K562 (cell line): ENCODE measurements at places on chromosomes 13 and 19. TPM values are rescaled to one million over a fixed set of nuclear protein-coding genes. Genes with fewer than 3 reads are reported as not detected.

FFAR1 gene
- not detected in 2 replicates for total RNA-seq

IFNL3 gene
- total RNA-seq = not detected in 2 replicates

ETV2 gene
- 2.9 and 3.7 TPM in 2 replicates for total RNA-seq

KLK15 gene
- total RNA-seq = not detected in 2 replicates

KIR3DL1 gene
- total RNA-seq = not detected in 2 replicates

ENOX1 gene
- not detected in 2 replicates for total RNA-seq

SELENOW gene
- total RNA-seq = 91.9 and 103 TPM in 2 replicates

ANGPTL4 gene
- 0.20 and 0.24 TPM in 2 replicates for total RNA-seq

NRTN gene
- total RNA-seq = 5.3 and 7.8 TPM in 2 replicates

GRCh38 chr19:535017-535835 is 3.7 kb downstream of the CDC34 start:
- DNase-seq = no peak

GRCh38 chr13:46831588-46832194 is 34.7 kb upstream of the ESD start:
- DNase-seq = peak; percentile 57

- DNase-seq = no peak
Measured at GRCh38 chr13:33676045-33676989, 141.6 kb upstream of the RFC3 start.

GRCh38 chr19:30671622-30672051 is 299.5 kb downstream of the ZNF536 start:
- no peak for DNase-seq

DNA sequence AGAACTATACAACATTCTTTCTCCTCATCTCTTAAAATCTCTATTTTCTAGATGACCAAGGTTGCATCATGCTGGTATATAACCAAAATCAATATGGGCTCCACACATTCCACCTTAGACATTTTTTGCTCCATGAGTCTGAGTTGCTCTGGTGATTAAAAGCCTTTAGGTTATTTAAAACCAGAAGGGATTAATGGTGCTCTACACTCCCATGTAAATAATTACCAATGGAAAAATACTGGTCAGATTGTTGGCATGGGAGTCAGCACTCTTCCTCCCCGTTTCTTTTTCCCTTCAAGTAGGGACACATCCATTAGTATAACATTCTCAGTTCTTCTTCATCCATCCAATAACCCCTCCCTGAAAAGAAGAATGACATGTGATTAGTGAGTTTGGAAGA is 747.7 kb downstream of the PCDH17 start:
- no peak for DNase-seq

DNA sequence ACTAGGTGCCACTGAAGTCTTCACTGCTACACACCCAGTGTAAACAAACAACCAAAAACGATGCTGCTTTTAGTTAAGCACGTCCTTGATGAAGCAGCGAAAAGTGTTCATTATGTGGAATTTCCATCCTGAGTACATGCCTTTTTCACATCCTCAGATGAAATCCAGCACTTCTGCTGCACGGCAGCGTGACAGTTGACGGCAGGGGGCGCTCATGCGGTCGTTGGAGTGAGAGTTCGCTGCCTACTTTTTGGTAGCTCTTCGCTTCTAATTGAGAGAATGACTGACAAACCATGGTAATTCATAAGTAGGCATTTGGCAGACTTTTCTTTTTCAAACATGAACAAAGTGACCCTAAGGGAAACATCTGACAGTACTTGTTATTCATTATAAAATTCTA is 1124.9 kb downstream of the EFNB2 start:
- peak; percentile 7 for DNase-seq

DNA sequence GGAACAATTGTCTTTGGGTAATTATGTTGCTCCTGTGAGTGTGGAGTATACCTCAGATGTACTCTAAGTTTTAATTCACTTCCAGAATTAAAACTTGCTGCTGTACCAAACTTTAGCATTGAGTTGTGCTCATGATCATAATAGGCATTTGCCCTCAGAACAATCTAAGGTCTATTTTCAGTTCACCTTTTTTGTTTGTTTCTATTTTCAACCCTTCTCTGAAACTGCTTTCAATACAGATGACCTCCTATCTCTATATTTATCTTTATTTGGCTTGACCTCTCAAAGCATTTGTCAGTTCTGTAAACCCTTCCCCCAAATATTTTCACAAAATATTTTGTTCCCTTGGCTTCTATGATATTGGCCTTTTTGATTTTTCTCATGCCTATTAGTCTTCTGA is 873.0 kb downstream of the OLFM4 start:
- no peak for DNase-seq

DNA sequence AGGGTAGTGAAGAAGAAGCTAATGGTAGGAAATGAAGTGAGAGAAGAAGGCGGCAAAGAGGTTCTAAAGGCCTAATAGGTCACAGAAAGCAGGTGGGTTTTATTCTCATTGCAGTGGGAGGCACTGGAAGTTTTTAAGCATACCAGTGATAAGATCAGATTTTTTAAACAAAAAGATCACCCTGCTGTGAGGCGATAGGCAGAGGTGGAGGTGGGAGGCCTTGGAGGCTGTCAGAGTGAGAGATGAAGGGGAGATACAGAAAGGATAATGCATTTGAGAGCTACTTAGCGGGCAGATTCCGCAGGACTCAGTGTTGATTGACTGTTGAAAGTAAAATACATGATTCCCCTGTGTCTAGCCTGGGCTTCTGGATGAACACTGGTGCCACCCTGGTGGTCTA is 116.7 kb upstream of the FRY start:
- DNase-seq = no peak

- peak; percentile 78 for DNase-seq
Measured at GRCh38 chr19:51094696-51095279, 12.1 kb upstream of the KLK14 start.

DNA sequence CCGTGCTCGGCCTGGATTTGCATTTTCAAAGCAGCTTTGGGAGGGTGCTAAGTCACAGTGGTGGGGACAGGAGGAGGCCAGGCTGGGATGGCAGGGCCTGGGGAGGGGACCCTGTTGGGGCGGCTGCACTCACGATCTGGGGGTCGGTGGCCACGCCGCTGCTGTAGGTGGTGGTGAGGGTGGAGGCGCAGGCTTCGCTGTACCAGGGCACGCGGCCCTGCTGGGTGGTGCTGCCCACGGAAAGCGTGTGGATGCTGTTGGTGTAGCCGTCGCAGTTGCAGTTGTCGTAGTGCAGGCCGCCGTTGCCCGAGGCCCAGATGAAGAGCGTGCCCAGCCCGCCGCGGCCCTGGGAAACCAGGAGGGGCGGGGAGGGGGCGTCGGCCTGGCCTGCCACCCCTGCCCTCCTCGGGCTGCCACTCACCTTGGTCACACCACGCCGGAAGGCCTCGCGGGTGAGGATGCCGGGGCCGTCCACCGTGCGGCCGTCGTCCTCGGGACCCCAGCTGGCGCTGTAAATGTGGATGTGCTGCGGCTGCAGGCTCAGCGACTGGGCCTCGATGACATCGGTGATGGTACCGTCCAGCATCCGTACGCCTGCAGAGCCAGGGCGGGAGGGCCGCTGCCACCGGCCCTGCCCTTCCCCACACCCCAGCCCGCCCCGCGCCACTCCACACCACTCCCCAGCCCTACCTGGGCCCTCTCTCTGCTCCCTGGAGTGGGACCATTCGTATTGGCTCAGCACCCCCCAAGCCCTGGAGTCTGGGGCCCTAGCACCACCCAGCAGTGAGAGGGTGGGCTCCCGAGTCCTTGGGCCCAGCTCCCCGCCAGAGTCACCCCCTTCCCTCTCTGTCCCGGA is 3.2 kb downstream of the PCSK4 start:
- no peak for DNase-seq

GRCh38 chr19:11113140-11113708 is 24.0 kb downstream of the LDLR start:
- DNase-seq = peak; percentile 20

DNA sequence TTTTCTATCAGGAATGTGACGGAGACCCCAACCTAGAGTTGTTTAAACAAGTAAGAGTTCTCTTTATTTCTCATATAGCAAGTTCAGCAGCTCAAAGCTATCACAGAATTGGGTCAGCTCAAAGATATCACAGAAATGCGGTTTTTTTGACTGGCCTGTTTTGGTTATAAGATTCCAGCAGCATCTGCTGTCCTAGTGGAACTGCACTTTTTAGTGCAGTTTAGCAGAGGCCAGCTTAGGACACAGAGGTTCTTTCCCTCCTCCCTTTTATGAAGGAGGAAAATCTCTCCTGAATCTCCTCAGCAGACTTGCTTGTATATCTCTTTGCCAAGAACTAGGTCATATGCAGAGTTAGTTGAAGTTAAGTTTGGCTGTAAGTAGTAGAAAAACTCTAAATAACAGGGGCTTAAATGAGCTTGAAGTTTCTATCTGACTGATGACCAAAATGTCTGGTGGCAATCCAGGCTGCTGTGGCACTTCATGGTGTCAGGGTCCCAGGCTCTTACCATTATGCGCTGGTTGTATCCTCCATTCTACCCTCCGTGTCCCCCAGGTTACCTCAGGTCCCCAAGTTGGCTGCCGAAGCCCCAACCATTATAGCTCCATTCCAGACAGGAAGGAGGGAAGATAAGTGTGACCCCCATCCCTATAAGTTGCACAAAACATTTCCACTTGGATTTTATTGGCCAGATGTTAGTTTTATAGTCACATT is 6.6 kb downstream of the PPP2R1A start:
- no peak for DNase-seq

GRCh38 chr13:112720251-112720650 is 30.4 kb downstream of the ATP11A start:
- no peak for DNase-seq

GRCh38 chr13:108266321-108266990 is 3.1 kb upstream of the TNFSF13B start:
- no peak for DNase-seq

GRCh38 chr19:1387684-1388636 is 4.3 kb downstream of the NDUFS7 start:
- no peak for DNase-seq

- DNase-seq = no peak
Measured at GRCh38 chr19:32809754-32810153, 59.8 kb downstream of the SLC7A9 start.

- DNase-seq = no peak
Measured at GRCh38 chr13:113962975-113963374, 10.9 kb downstream of the C13orf46 start.

- no peak for DNase-seq
Measured at GRCh38 chr13:113853518-113854237, 10.2 kb downstream of the GAS6 start.

GRCh38 chr19:46402725-46403124 is 10.6 kb downstream of the CCDC8 start:
- no peak for DNase-seq

GRCh38 chr19:28074773-28075172 is 1138.2 kb downstream of the UQCRFS1 start:
- DNase-seq = no peak

GRCh38 chr19:55694656-55695491 is 19.8 kb downstream of the EPN1 start:
- DNase-seq = no peak

- DNase-seq = no peak
Measured at GRCh38 chr19:27997069-27997468, 1215.9 kb downstream of the UQCRFS1 start.

DNA sequence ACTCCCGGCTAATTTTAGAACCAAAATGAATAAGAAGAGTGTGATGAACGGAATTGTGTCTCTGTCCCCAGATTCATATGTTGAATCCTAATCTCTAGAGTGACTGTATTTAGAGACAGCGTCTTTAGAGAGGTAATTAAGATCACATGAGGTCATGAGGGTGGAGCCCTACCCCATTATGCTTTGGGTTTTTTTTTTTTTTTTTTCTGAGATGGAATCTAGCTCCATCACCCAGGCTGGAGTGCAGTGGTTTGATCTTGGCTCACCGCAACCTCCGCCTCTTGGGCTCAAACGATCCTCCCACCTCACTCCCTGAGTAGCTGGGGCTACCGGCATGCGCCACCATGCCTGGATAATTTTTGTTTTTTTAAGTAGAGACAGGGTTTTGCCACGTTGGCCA is 27.9 kb downstream of the FBXO27 start:
- DNase-seq = peak; percentile 23

GRCh38 chr19:46076031-46076880 is 35.5 kb upstream of the IGFL4 start:
- DNase-seq = no peak
